Stimulated activated CD8-positive, alpha-beta memory T cell treated with anti-CD3 and anti-CD28 coated beads, Interleukin-4, amount 100 ng/mL, for 4 hours (primary cell): ENCODE measurements at places on chromosomes 4 and X.

GRCh38 chr4:103721251-103721650 is 1.5 kb upstream of the TACR3 start:
- DNase-seq = no peak

GRCh38 chr4:53307210-53307609 is 58.7 kb downstream of the SCFD2 start:
- DNase-seq = no peak

DNA sequence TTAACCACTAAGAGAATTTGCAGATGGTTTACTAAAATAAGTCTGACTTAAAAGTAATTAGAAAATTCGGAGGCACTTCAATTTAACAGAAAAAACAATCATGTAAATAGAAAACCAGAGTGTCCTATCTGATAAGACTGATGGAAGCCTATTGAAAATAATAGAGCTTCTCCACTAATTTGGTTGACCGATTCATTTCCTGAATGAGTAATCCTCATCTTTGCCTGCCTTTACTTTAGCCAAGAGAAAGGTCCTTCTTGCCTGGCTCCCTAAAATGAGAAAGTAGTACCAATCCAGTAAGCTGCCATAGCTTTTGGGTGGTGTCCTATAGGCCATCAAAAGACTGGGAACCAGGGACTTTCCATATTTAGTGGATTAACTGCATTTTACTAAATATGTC is 48.4 kb downstream of the KCNIP4 start:
- DNase-seq = no peak

DNA sequence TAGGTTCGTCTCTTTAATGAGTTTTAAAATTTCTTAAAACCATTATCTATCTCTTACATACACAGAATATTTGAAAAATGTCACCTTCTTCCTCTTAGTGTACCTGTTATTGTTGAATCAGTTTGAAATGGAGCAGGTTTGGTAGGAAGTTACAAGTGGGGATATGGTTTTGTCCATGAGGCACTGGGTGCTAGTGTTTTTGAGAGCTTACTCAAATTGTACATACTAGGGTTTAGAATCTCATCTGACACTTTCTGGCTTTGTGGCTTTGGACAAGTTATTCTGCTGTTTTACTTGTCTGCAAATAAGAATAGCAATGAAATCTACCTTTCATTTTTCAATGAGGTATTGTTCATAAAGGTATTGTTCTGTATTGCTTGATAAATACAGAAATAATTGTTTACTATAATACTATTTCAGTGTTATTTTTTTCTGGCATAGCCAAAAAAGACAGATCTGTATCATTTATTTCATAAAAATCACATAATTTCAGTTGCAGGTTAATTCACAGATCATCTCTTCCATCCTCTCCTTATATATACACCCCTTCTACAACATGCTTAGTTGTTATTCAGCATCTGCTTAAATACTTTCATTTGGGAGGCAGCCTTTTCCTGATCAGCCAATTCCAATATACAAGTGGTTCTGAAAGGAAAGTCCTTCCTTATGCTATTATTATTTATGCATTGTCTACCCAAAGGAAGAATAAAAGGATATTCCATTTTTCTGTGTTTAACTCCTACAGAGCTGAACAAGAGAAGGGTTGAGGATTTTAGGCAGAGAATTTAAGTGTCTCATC is 13.3 kb downstream of the NCAPG start:
- no peak for DNase-seq

- DNase-seq = no peak
Observed at GRCh38 chr4:132275583-132276121, 873.4 kb upstream of the PCDH10 start.

GRCh38 chr4:66681962-66682361 is 863.3 kb downstream of the CENPC start:
- DNase-seq = no peak

GRCh38 chr4:173025131-173025530 is 143.5 kb upstream of the GALNT7 start:
- DNase-seq = no peak

GRCh38 chrX:23387550-23388184 is 53.0 kb downstream of the PTCHD1 start:
- DNase-seq = no peak

DNA sequence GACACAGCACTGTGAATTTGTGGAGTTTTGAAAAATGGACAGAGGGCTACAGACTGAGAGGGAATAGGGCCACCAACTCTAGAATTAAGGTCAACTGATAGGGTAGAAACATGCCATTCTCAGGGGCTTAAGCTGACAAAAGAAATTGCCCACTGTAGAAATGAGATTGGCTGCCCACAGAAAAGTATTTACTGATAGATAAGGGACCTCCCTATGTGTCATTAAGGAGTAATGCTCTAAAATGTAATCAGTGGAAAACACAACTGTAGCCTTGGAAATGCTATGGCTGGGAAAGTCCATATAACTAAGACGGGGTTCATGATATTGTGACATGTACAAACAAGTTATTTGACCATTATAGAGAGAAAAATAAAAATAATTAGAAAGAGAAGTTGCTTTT is 4.6 kb downstream of the RTL9 start:
- DNase-seq = no peak

DNA sequence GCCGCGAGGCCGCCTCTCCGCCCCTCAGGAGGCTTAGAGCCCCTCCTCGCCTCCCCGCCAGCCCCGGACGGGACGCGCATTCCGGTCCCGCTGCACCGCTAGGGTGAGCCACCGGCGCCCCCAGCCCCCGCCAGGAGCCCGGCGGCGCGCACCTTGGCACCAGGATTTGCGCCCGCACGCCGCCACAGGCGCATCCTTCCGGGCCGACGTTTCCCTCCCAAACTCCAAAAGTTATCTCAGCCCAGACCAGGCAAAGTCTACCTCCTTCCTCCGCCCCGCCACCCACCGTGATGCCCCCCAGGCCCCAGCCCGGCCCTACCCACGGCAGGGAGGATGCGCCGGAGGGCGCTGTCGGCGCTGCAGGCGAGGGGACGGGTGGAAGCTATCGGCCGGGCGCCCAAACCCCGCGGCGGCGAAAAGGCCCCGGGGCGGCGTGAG is 538 bp downstream of the SCML2 start:
- DNase-seq = no peak

DNA sequence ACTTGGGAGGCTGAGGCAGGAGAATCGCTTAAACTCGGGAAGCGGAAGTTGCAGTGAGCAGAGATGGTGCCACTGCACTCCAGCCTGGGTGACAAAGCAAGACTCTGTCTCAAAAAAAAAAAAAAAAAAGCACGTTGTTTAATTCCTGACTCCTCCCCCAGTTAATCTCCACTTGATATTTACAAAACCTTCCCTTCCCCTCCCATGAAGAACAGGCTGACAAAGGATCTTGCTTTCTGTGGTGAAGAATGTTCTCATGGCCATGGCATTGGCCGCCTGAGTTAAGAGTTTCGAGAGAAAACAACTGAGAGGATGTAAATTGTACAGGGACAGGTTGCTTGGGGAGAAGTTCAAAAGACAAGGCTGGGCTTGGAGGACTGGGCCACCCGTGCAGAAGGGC is 168.2 kb upstream of the BCOR start:
- DNase-seq = no peak

DNA sequence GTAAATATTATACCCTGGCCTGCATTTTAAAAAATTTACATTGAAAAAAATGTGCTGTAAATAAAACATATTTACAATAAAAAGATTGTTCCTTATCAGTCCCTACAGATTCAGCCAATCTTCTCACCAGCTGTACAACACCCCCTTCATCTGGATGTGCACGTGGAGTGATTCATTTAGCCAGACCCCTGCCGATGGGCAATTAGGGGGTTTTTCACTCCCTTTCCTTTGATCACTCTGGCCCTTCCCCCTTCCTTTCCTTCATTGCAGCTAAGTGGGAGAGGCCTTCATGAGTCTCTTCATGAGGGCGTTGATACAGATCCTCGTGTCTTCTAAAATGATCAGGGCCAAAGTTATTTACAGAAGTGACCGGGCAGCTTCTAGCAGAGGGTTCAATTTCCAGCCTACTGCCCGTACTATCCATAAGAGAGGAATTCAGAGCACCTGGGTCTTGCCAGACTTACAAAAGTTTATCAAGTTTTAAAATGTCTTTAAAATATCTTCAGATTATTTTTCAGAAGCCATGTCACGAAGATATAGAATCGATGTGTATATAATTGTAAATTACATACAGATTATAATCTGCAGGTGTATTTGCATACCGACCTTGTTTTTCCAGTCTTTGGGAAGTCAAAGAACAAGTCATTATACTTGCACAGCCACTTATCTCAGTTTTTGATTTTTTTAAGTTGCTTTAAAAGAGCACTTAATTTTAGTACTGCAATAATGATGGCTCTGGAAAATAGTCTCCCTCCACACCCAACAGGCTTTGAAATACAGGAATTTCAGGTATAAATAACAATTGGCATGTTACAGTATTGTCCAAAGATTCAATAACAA is 21.4 kb upstream of the RASL11B start:
- DNase-seq = no peak
